Suprapubic skin (tissue), 4 donors: ENCODE measurements at places on chromosomes 3 and 15.

DNA sequence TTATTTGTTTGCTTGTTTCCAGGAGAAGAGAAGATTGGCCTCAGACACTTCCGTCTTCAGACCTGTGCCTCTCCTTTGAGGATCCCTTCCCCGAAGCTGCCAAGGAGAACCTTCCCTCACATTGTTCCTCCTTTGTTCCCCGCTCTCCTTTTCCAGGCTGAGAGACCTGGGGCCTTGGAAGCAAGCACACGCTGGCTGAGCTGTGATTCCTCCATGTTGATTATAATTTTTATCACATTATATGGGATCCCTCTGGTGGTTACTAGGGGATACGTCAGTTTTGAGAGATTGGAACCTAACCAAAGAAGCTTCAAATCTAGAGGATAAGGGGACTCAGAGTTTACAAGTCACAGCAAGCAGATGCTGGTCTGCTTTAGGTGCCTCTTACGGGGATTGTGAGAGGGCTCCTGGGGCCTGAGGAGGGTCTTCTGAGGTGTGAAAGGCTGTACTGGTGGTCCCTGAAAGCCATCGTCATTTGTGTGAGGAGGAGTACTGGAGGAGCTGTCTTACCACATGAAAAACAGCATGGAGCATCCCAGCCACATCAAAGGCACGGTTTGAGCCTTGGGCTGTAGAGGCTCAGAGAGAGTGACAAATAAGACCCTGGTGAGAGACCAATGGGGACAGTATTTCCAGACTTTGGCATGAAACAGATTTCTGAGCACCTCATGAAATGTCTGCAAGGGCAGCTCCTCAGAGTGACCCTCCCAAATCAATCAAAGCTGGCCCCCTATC lies 760.1 kb upstream of the CFAP20DC start:
- no peak overlapping the region for H3K27ac ChIP-seq
- no peaks in the 10 kb centered on the region for H3K27me3 ChIP-seq
- H3K4me1 ChIP-seq, result peaks cover 10% of the 10 kb centered on the region
- DNase-seq, result no peak
- H3K36me3 ChIP-seq, result no peaks in the 10 kb centered on the region
- H3K4me3 ChIP-seq, result no peak overlapping the region

DNA sequence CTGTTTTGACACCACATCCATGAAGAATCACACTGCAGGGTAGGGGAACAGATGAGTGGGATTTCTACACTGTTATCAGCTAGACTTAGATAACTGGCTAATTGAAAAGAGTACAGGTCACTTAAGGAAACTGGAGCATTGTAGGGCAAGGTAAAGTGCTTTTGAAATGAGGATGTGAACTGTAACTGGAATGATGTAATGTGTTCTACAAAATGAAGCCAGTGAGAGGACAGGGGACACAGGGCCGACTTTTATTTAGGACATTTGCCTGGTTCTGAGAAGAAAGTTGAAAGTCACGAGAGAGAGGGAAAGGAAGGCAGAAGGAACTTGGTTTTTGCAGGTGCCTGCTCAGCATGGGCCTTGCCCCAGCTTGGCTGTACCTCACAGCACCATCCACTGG lies 50.5 kb downstream of the IGF1R start:
- H3K27ac ChIP-seq, result no peak overlapping the region
- H3K4me3 ChIP-seq, result no peak overlapping the region
- H3K4me1 ChIP-seq, result peaks cover 13% of the 10 kb centered on the region
- no peaks in the 10 kb centered on the region for H3K36me3 ChIP-seq
- H3K27me3 ChIP-seq, result no peaks in the 10 kb centered on the region

GRCh38 chr3:64104006-64104405 lies 80.7 kb upstream of the PSMD6 start:
- H3K36me3 ChIP-seq, result peaks cover 9% of the 10 kb centered on the region
- no peak overlapping the region for H3K27ac ChIP-seq
- no peaks in the 10 kb centered on the region for H3K4me1 ChIP-seq
- no peaks in the 10 kb centered on the region for H3K27me3 ChIP-seq
- no peak overlapping the region for H3K4me3 ChIP-seq
- no peak for DNase-seq

DNA sequence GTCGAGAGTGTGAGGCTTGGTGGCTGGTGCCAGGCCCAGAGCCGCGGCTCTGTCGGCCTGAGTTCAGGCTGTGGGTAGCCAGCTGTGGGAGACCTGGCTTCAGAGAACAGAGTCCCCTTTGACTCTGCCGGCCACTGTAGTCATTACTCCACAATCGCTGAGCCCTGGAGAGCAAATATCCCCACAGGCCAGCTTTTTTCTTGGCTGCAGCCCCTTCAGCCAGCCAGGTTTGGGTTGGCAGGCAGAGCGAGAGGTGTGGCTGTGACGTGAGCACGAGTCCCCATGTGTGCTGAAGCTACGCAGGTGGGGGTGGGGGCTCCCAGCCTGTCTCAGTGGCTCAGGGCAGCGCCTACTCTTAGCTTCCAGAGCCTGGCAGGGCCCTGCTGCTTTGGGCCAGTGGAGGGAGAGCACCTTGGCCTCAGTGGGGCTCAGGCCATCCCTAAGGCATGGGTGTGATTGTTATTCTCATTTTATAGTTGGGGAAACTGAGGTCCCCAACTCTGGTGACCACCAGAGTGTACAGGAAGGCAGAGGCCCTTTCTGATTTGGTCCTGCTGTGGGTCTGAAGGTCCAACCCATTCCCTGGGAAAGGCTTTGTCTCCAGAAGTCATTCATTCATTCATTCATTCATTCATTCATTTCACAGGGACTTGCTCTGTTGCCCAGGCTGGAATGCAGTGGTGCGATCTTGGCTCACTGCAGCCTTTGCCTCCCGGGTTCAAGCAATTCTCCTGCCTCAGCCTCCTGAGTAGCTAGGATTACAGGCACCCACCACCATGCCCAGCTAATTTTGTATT lies 45.7 kb upstream of the LCTL start:
- H3K27ac ChIP-seq, result no peak overlapping the region
- no peak overlapping the region for H3K4me3 ChIP-seq
- DNase-seq, result no peak
- no peaks in the 10 kb centered on the region for H3K36me3 ChIP-seq
- no peaks in the 10 kb centered on the region for H3K27me3 ChIP-seq

DNA sequence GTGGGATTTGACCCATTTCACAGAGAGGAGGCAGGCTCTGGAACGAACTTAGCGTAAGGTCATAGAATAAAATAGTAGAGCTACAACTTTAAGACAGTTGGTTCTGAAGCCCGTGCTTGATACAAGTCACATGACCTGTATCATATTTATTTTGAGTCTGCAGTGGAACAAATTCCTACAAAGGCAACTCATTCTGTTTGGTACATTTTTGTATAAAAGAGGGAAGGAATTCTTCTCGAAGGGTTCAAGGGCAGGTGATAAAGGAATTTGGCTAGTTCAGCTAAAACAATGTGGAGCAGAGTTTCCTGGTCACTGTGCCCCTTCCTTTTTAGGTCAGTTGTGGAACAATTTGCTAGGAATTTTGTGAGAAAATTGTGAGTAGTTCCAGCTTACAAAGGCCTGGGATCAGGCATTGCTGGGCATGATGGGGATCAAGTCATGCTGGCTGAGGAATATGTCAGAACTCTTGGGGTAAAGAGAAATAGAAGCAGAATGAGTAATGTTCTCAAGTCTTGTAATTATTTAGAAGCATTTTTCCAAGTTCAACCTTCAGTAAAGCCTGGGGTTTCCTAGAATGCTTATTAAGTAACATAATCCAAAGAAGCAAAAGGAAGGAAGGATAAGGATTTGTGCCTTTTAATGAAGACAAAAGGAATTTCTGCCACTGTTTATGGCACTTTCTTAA lies 19.1 kb downstream of the USP3 start:
- no peak overlapping the region for H3K4me3 ChIP-seq
- DNase-seq, result no peak
- H3K36me3 ChIP-seq, result no peaks in the 10 kb centered on the region

DNA sequence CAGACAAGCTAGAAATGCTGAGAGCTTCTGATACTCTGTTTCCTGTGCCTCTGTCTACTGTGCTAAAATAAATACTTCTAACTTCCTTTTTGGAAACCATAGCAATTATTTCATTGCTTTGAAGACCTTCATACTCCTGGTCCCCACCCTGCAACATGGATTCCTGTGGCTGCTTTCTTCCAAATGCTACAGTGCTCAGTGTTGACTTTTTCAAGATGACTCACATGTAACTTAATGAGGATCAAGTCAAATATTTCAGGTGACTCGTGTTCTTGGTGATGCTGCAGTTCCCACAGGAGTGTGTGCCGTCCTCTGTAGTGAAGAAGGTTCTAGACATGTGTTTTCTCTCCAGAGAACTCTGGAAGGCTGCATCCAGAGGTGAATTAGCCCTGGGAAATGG lies 288.6 kb downstream of the CLSTN2 start:
- no peak overlapping the region for H3K4me3 ChIP-seq
- H3K4me1 ChIP-seq, result no peaks in the 10 kb centered on the region
- no peaks in the 10 kb centered on the region for H3K36me3 ChIP-seq
- no peak overlapping the region for H3K27ac ChIP-seq
- no peaks in the 10 kb centered on the region for H3K27me3 ChIP-seq

DNA sequence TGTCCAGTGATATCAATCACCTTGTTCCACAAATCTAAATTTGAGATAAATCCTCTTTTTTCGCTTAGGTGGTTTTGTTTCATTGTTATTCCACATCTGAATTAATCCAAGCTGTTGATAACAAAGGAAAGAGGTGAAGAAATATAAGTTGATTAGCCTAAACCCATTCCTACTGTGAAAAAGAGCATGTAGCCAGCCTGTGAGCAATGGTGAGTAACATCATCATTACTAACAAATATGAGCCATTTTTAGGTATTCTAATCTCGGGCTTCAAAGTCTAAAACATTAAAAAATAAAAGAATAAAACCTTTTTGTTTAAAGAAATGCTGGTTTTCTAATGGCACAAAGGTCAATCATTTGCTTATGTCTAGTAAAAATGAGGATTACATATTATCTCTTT lies 52.1 kb upstream of the P3H2 start:
- DNase-seq, result no peak
- no peaks in the 10 kb centered on the region for H3K36me3 ChIP-seq
- H3K27me3 ChIP-seq, result no peaks in the 10 kb centered on the region

- H3K36me3 ChIP-seq, result no peaks in the 10 kb centered on the region
- no peak for DNase-seq
Observed at GRCh38 chr15:32991619-32992111, 202.8 kb downstream of the FMN1 start.

DNA sequence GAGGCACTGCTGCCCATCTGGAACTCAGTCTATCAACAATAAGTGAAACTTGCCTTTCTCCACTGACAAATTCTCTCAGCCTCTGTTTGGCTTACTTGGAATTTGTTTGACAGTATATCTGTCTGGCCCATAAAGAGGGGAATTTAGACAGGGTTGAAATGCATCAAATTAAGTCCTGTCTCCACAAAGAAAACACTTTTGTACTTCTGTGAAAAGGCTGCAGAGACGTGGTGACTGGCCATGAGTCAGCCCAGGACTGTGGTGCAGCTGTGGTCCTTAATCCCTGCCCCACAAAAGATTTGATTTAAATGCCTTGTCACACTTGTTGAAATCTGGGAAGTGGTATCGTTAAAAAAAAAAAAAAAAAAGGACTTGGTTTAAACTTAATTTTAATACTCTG lies 47.5 kb downstream of the RYR3 start:
- H3K4me1 ChIP-seq, result no peaks in the 10 kb centered on the region
- H3K36me3 ChIP-seq, result no peaks in the 10 kb centered on the region
- H3K27ac ChIP-seq, result no peak overlapping the region

DNA sequence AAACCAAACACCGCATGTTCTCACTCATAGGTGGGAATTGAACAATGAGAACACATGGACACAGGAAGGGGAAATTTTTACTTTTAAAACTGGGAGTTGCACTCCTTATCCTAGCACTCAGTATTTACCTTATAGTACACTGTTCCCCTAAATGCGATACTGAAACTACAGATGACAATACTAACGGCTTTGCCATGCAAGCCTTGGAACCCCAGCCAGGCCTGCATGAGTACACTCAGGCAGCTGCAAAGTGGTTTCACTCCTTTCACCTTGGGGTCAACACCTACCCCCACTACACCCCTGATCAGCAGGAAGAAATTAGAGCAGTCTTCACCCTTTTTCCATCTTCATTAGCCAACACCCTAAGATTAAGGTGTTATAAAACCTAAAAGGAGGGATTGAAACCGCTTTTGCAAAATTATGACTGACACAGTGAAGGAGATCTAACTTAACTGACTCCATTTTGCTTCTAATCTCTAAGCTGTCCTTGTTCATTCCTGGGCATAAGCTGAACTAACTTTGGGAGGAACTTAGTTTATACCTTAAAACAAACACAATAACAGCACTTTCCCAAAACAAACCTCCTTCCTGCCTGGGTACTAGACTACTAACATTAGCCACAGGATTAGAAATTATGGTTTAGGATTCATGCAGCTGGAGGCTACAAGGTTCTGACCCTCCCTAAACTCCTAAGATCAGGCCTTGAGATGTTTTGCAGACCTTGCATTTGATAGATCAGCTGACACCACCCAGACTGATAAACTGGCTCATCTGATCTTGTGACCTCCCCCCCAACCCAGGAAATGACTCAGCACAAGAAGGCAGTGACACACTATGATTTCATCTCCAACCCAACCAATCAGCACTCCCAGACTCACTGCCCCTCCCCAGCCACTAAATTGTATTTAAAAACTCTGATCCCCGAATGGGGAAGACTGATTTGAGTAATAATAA lies 452.1 kb upstream of the PPP2R3A start:
- no peak for DNase-seq
- H3K4me3 ChIP-seq, result no peak overlapping the region
- no peaks in the 10 kb centered on the region for H3K4me1 ChIP-seq
- no peaks in the 10 kb centered on the region for H3K36me3 ChIP-seq
- no peaks in the 10 kb centered on the region for H3K27me3 ChIP-seq
- H3K27ac ChIP-seq, result no peak overlapping the region

- peaks cover 9% of the 10 kb centered on the region for H3K4me1 ChIP-seq
- H3K4me3 ChIP-seq, result no peak overlapping the region
- no peak for DNase-seq
- H3K27ac ChIP-seq, result peak overlapping the region; percentile 45
- H3K27me3 ChIP-seq, result no peaks in the 10 kb centered on the region
- H3K36me3 ChIP-seq, result no peaks in the 10 kb centered on the region
Observed at GRCh38 chr3:98612996-98613517, 19.6 kb upstream of the CPOX start.

- no peak overlapping the region for H3K4me3 ChIP-seq
- no peaks in the 10 kb centered on the region for H3K36me3 ChIP-seq
- no peaks in the 10 kb centered on the region for H3K27me3 ChIP-seq
Observed at GRCh38 chr15:78140292-78140691, 8.9 kb upstream of the IDH3A start.

DNA sequence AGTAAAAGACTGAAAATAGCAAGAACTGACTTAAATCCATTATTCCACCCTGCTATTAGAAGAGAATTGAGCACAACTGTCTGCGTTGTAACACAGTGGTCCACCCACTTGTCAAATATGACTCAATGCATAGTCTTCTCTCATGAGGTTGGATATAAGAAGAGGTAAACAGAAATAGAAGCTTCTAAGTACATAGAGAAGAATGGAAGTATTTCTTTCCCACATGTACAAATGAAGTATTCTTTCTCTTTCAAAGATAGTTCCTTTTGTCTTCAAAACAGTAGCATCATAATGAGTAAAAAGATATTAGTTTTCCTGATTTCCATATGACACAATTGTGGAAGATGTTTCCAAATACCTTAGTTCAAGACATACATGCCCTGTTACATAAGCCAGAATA lies 348.6 kb upstream of the CCDC54 start:
- H3K36me3 ChIP-seq, result no peaks in the 10 kb centered on the region
- no peak overlapping the region for H3K4me3 ChIP-seq
- no peaks in the 10 kb centered on the region for H3K4me1 ChIP-seq
- no peak for DNase-seq
